ENCODE measurements at places on chromosomes 13 and 19. TPM values are rescaled to one million over a fixed set of nuclear protein-coding genes. Genes with fewer than 3 reads are reported as not detected.

Gene SPRED3
- total RNA-seq: 3.6 TPM

Gene DENND1C
- not detected for total RNA-seq

Gene SLC25A41
- 0.07 TPM for total RNA-seq

Gene LILRB4
- not detected for total RNA-seq

Gene ZNF541
- not detected for total RNA-seq

GRCh38 chr13:94168783-94169453, 310.6 kb downstream of the DCT start:
- DNase-seq: no peak

- no peak for DNase-seq
Measured at GRCh38 chr13:109684824-109685202, 101.6 kb downstream of the IRS2 start.

GRCh38 chr13:76929320-76929719, 19.0 kb upstream of the ACOD1 start:
- no peak for DNase-seq

DNA sequence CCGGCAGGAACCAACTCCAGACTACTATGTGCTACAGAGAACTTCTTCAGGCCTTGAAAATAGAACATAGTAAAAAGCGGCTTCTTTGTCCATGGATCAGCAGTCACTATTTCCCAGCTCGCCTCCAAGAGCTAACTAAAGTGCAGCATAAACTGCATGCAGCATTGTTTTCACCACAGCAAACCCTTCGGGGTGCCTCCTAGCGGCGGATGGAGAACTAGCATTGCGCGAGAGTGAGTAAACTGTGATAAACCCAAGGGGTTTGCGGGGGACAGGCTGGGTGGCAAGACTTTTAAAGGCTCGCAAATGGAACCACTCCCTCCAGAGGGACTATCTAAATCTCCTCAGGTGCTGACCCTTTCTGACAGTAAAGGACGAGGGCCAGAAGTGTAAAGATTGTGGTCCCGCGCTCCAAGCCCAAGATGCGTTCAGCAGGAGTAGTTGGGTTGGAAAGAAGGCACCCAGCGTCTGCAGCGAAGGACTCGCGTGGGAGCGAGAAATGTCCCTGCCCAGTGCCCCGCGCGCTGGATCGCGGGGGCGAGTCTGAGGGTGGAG, 21.5 kb upstream of the SGCG start:
- no peak for DNase-seq

GRCh38 chr13:113544071-113544891, 40.3 kb upstream of the TFDP1 start:
- no peak for DNase-seq

GRCh38 chr19:57063070-57063469, 56.7 kb upstream of the USP29 start:
- DNase-seq: no peak

DNA sequence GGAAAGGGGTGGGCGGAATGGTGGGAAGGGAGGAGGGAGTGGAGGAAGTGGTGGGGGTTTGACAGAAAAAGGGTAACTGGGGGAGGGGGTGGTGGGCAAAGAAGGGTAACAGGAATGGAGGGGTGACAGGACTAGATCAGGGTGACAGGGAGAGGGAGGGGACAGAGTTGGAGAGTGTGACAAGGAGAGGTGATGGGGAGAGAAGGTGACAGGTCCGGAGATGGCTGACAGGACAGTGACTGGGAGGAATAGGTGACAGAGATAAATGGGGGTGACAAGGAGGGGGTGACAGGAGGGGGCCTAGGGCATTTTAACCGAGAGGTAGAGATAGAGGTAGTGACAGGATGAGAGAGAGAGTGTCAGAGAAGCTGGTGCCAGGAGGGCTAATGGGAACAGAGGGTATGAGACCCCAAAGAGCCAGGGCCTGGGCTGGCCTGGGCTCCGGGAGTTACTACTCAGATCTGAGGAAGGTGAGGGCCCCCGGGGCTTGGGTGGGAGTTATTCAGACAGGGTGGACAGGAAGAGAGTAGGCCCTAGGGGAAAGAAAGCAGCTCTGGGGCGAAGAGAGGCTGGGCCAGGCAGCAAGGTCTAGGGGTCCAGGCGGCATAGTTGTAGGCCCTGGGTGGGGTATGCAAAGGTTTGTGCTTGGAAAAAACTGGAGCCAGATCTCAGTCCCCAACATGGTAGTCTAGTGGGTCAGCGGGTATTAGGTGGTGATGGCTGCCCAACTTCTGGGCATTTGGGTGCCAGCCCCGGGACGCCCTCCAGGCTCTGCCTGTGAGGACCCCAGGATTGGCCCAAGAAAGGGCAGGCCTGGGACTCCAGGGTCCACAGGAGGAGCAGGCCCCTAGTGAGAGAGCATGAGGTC, 660 bp downstream of the CIC start:
- DNase-seq: no peak

DNA sequence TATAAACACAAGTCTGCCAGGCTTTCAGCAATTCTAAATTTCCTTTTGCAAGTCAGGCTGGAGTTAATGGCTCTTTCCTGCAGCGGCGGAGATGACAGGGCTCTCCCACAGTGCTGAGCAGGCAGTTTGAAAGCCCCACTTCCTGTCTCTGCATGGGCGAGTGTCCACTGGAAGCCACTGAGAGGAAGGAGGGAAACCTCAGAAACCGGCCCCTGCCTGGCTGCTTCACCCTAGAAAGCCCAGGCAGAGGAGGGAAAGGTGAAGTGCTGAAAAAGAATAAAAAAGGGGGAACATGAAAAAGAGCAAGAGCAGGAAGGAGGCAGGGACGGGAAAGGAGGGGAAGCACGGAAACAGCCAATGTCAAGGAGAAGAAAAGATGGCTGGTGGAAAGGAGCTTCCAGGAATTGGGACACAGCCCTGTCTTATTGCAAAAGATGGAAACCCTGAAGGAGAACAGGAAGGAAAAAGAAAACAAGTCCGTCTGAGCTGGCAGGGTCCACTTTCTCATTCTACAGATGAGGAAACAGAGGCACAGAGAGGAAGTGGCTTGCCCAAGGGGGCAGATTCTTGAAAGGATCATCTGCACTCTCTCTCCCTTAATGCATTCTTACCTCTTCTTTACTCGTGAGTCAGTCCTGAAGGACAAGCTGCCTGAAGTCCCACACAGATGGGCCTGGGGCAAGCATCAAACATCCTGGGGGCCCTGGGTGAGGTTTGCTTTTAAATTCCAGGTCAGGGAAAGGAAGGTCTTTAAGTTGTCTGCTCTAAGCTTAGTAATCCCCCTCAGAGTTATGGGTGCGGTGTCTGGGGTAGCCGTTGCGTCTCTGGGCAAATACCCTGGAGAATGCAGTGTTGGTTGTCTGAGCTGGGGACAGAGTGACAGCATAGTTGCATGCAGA, 38.8 kb upstream of the ALOX5AP start:
- no peak for DNase-seq

GRCh38 chr13:21075011-21075378, 13.6 kb upstream of the LATS2 start:
- no peak for DNase-seq

DNA sequence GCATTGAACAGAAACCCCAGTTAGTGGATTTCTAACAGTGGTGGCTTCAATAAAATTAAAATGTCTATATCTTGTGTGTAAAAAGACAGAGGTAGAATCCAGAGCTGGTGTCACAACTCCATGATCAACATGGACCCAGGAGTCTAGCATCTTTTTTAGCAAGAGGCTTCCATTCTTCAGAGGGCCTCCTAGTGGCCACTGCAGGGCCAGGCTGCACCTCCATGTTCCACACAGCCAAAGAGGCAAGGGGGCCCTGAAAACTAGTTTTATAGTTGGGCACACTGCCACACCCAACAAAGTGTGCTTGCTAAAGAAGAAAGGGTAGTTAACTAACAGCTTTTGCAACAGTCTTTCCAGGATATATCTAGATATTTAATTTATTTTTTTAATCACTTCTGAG, 12.9 kb downstream of the N4BP2L1 start:
- DNase-seq: no peak

DNA sequence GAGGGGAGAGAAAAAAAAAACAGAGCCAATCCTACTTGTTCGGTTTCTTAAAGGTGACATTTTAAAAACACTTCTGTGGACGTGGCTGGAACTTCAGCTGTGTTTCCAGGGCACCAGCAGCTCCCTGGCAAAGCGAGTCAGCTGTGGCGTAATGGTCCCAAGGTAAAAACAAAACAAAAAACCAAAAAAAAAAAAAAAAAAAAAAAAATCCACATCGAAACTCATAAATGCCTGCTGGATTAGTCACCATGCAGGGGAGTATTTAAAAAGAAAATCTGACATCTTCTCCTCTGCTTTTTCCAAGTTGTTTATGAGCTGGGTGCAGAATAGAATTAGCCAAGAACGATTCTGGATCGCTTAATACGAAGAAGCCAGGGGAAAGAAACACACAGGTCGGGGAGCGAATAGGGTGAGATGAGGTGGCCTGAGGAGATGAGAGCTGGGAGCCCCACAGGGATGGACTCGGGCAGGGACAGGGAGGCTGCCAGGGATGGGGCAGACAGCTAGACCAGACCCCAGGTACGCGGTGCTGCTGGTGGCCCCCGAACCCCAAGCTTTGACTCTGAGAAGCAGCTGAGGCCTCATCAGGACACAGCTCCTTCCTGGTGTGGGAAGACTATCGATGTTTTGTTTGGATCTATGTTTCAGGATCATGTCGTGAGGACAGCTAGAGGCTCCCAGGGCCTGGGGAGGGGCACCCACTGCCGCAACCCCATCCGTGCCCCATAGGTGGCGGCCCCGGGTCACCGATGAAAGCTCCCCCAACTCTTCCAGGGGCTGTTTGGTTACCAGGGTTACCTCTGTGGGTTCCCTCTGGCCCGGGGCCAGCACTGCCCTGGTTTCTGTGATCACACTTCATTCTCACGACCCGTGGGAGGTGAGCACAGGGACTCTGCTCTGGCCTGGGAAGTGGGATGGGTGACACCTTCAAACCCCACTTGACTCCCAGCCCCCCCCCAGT, 3.1 kb upstream of the CTXN1 start:
- DNase-seq: no peak

- no peak for DNase-seq
Measured at GRCh38 chr13:35961461-35962220, 169.5 kb downstream of the DCLK1 start.

DNA sequence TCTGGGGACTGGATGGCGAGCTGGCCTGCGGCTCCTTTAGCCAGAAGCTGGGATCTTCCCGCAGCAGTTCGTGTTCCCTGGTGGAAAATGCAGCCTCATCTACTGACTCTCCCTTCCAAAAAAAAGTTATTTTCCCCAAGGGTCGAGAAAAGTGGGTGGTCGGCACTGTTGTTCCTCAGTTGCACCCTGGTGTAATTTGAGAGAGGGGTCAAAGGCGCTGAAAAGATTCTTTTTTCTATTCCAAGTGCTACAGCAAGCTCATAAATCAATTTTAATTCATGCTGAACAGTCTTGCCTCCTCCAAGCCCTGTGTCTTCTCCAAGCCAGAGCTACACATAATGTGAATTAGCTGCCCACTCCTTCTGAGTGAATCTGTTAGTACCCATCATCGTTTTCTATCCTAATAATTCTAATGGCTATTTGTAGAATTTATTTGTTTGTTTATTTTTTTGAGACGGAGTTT, 774 bp downstream of the SLC25A15 start:
- no peak for DNase-seq

- no peak for DNase-seq
Measured at GRCh38 chr19:38867171-38867780, 10.8 kb downstream of the RINL start.

DNA sequence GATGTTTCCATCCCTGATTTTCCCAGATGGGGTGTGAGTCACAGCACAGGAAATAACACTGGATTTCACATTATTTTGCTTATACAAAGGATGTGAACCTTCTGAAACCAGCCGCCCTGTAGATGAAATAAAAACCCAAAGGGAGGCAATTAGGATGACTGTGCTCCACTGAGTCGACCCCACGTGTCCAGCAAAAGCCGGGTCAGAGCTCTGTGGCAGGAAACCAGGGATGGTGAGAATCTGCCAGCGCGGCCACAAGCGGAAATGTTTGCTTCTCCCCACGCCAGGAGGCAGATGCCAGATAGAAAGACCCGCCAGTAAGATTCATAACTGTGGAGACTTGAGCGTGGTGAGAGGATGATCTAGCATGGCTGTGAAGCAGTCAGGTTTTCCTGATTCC, 764.4 kb downstream of the LIG4 start:
- peak; percentile 99 for DNase-seq

GRCh38 chr19:2476451-2477140, 669 bp downstream of the GADD45B start:
- DNase-seq: no peak

GRCh38 chr13:52109116-52109670, 19.7 kb downstream of the NEK5 start:
- no peak for DNase-seq

DNA sequence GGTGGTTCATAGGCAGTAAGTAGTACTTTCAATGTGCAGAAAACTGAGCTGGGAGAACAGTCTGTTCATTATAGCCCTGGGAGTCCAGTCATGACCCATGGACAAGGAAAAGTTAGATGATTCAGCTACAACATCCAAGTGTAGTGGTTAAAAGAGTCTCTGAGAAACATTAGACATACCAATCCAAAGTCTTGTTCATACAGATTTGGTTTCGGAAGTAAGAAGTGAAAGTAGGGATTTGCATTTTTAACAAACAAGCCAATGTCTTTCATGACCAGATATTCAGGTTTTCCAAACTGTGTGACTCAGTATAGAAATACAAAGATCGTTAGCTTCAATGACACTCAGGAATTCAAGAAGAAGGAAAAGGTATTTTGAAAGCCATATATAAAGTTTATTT, 345.3 kb downstream of the SLITRK1 start:
- DNase-seq: no peak

DNA sequence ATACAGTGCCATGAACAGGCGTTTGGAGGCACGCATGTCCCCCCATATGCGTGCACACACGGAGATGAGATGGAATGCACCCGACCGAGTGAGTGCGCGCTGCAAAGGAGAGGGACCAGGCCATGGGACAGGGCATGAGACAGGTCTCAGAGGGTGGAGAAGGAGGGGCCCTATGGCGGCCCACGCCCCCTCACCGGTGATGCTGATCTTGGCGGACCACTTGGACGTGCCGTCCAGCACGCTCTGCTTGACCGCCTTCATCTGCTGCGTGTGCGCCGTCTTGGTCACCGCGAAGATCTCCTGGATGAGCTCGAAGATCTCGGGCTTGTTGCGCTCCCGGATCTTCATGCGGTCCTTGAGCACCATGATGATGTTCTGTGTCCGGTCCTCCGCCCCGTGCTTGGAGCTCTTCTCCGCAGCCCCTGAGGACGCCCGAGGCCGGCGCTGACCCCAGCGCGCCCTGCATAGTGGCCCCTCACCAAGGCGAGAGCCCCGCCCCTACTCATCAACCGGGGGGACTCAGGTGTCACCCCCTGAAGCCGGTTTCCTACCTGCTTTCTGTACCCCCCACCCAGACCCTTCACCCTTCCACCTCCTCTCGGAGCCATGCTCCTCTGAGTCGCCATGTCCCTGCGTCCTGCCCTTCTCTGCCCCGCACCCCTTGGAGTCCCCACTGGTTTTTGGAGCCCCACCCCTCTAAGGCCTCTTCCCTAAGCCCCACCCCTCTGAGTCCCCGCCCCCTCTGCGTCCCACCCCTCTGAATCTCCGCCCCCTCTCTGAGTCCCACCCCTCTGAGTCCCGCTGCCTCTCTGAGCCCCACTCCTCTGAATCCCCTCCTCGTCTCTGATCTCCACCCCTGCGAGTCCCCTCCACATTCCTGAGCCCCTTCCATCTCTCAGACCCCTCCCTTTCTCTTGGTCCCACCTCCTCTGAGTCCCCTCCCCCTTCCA, 40.8 kb downstream of the UNC13A start:
- no peak for DNase-seq

- no peak for DNase-seq
Measured at GRCh38 chr13:67803118-67803517, 573.0 kb upstream of the PCDH9 start.

GRCh38 chr13:90519157-90519556, 828.3 kb upstream of the MIR17HG start:
- no peak for DNase-seq
